ENCODE measurements at places on chromosomes 1 and 21.
A peak's percentile ranks its signal among the peaks of the same experiment; 100 is the strongest.

- DNase-seq = no peak
Observed at GRCh38 chr1:227210604-227211003, 107.7 kb downstream of the CDC42BPA start.

DNA sequence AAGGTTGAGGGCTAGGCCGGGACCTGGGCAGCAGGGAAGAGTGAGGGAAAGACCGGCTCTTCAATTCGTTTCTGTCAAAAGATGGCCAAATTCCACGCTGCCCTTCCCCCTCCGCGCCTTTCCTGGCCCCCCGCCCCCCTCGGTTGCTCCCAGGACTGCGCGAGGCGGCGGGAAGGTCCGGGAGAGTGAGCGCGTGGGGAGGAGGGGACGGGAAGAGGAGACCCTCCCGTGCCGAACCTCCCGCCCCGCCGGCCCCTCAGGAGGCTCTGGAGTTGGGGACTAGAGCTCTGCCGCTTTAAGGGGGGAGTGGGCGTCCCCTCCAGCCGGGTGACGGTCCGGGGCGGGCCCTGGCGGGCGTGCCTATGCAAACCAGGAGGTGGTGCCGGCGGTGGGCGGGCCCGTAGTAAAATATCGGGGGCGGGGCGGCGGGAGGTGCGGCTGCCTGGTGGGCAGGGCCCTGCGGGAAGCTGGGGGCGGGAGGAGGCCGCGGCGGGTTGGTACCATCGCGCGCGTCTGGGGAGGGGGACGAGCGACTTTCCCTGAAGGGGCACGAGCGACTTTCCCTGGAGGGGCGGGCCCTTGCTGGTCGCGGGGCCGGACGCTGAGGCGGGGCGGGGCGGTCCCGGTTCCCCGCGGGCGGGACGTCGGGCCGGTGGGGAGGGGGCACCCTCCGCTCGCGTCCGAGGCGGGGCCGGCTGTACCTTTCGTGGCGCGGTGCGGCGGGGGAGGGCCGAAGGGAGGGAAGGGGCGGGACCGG, 58.2 kb downstream of the BCL9 start:
- peak; percentile 99 for DNase-seq

DNA sequence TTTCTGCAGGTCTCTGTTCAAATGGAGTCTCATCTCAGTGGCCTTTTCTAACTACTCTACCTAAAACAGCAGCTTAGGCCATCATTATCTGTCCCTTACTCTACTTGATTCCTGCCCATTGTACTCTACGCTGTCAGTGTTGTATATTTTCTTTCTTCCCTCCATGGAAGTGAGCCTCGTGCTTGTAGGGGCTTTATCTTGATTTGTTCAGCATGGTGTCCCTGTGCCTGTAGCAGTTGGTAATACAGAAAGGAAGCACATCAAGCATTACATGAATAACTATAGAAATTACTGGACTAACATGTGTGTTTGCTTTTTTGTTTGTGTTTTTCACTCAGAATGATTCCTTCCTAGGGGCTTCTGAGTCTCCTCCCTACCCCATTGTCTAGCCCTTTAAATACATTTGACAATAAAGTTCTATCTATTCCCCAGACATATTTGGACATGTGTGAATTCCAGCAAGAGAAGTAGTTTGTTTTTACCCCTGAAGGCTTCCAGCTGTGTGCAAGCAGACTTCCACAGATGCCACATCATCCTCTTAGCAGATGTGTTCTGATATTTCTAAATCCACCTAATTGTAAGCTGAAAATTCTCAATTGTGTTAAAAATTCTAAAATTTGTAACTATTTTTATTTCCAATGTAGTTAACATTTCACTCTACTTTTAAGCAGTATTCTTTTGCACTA, 40.3 kb downstream of the PRMT2 start:
- DNase-seq = no peak

GRCh38 chr1:94539496-94539895, 2.1 kb downstream of the F3 start:
- DNase-seq = peak; percentile 76

DNA sequence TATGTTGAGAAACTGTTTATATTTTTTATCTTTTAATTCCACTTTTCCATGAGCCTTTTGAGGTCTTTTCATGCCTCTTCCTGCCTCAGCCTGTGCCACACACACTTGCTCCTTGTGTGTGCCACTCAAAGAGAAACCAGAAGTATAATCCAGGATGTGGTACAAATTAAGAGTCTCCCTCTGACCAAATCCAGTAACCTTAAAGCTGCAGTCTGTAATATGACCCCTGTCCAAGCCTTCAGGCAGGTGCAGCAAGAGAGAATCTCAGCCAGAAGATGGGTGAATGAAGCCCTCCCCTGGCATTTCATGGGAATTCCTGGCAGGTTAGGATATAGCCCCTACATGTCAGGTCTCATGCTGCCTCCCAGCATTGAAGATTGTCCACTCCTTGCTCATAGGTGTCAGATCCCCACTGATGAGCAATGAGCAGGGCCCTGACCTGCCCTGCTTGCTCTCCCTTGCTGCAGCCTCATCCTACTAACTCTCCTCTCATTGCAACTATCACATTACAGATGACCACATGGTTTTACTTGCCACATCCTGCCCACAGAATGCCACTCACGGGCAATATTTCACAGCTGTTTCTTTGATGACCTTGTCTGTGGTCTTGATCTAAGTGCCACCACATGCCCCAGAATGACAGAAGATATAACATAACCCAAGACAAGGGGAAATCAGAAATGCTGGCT, 169.3 kb downstream of the SEC16B start:
- DNase-seq = no peak

DNA sequence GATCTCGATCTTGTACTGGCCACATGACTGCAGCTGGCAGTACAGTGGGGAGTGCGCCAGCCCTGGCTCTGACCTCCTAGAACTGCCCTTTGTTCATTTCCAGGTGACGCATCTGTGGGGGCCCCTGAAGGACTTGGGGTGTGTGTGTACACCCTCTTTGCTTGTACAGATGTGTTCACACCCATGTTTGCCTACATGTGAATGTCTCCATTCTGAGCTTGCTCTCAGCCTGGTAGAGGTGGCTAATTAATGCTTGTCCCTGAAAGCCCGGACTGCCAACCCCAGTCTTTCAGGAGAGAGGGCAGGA, 19.8 kb downstream of the TNFRSF1B start:
- no peak for DNase-seq

DNA sequence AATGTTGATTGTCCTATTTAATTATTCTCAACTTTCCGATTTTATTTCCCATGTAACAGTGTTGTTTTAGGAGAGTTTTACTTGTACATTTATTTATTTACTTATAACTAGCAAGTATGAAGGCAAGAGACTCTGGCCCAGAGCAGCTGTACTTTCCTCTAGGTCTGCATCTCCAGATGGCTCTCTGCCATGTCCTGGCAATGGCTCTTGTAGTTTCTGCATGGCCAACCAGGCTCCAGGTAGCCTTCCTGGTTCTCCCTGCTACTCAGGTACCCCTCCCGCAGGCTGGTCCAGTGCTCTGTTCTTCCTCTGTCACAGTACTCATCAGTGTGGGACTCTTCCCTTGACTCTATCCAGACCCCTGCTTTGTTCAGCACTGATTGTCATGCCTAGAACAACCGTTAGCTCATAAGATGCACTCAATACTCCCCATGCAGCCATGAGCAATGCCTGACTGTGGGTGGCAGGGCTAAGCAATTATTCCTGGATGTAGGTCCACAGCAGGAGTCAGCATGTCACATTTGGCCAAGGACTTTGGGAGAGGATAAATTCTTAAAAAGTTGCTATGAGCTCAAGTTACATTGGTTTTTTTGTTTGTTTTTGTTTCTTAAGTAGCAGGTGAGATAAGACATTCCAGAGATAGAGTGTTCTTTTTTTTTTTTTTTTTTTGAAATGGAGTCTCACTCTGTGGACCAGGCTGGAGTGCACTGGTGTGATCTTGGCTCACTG, 10.9 kb upstream of the IL20 start:
- DNase-seq = no peak

DNA sequence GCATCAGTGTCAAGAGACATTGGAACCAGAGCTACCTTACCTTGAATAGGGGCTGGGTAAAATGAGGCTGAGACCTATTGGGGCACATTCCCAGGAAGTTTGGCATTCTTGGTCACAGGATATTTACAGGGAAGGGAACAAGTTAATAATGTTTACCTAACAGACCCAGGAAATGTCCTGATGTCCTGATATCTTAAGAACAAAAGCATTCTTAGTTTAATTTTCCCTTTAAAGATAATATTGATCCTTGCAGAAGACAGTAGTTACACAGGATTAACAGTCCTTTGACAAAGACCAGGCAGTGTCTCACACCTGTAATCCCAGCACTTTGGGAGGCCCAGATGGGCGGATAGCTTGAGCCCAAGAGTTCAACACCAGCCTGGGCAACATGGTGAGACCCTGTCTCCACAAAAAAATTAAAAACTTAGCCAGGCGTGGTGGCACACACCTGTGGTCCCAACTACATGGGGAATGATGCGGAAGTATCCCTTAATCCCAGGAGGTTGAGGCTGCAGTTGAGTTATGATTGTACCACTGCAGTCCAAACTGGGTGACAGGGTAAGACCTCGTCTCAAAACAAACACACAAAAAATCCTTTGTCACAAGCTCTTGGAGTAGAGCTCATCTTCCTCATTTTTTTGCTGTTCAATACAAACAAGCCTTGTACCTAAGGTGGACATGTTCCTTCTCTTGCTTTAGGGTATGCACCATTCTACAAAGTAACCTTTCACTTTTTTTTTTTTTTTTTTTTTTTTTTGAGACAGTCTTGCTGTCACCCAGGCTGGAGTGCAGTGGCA, 1.3 kb upstream of the TOMM20 start:
- DNase-seq = no peak

DNA sequence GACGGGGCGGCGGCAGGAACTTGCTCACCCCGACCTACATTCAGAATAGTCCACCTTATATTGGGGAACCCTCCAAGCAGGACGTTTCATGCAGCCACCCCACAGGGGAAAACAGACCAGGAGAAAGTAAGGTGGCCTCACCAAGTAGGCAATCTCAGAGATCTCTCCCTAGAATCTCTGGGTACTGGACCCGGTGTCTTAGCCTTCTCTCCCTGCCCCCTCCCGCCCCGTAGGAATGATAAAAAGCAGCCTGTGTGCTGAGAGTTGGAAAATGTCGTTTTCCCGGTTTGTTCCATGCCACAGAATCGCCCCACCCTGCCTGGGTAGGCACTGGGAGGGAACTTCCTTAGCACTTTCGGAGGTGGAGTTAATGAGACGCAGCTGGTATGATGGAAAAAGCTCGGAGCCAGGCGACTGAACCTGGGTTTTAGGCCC, 789 bp upstream of the PTPN14 start:
- peak; percentile 66 for DNase-seq

GRCh38 chr1:214107322-214108096, 119.7 kb downstream of the PROX1 start:
- DNase-seq = peak; percentile 80

Measured in heart left ventricle (tissue), 16 donors.